ENCODE measurements at places on chromosomes 2 and 18. TPM values are rescaled to one million over a fixed set of nuclear protein-coding genes. Genes with fewer than 3 reads are reported as not detected.

MAP3K19 gene
- not detected for total RNA-seq

TCF23 gene
- total RNA-seq = 0.85 TPM

AKAIN1 gene
- total RNA-seq = not detected

POTEI gene
- 0.05 TPM for total RNA-seq

TCF7L1 gene
- total RNA-seq = 9.2 TPM

CNRIP1 gene
- total RNA-seq = 38.0 TPM

MTLN gene
- 26.6 TPM for total RNA-seq

PUM2 gene
- total RNA-seq = 128 TPM

TMEM200C gene
- total RNA-seq = 2.2 TPM

DNA sequence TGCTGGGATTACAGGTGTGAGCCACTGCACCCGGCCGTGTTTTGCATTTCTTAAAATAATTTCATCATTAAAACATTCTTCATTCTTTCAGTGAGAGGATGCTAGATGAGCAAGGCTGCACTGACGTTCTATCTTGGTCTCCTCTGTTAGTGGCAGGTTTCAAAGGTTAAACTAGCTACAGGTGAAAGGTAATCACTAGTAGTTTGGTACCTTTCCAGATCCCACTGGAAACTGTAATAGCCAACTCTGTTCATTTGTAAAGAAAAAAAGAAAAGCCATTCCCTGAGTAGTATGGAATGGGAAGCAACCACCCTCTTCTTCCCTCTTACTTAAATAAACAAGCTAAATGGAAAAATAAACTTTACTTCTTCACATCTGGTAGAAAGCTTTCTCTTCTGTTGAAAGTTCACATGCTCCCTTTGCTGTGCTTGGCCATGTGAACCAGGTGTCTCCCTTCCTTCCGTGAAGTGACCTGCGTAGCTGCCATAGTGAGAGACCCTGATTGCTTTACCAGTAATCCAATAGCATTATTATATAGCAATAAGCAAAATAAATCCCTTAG, 94.0 kb downstream of the GREB1L start:
- no peak for DNase-seq

- no peak for DNase-seq
Observed at GRCh38 chr2:8796878-8797550, 40.4 kb downstream of the KIDINS220 start.
